ENCODE measurements at places on chromosomes 3 and 15.

GRCh38 chr3:137709011-137709601, 55.0 kb upstream of the SOX14 start:
- H3K4me1 ChIP-seq: no peaks in the 10 kb centered on the region
- H3K27ac ChIP-seq: no peak overlapping the region
- H3K36me3 ChIP-seq: no peaks in the 10 kb centered on the region
- no peaks in the 10 kb centered on the region for H3K27me3 ChIP-seq
- no peak overlapping the region for H3K4me3 ChIP-seq
- no peak for DNase-seq

DNA sequence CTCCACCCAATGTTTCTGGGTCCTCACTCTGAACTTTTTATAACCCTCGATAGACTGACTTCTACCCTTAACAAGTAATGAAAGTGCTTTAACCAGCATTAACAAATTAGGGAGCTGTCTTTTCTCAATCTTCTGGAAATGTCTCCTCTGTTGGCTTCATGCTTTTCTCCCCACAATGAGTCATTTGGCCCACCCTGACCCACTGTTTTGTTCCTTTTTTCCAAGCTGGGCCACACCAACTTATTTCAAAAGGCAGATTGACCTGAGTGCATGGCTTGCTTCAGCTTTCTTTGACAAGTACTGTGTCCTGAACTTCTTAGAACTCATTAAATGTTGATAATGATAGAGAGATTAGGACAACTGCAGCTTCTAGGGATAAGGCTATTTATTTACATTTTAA, 199.6 kb upstream of the SEMA6D start:
- H3K36me3 ChIP-seq: no peaks in the 10 kb centered on the region
- DNase-seq: no peak
- no peak overlapping the region for H3K4me3 ChIP-seq
- H3K27ac ChIP-seq: no peak overlapping the region
- H3K4me1 ChIP-seq: no peaks in the 10 kb centered on the region
- H3K27me3 ChIP-seq: no peaks in the 10 kb centered on the region

DNA sequence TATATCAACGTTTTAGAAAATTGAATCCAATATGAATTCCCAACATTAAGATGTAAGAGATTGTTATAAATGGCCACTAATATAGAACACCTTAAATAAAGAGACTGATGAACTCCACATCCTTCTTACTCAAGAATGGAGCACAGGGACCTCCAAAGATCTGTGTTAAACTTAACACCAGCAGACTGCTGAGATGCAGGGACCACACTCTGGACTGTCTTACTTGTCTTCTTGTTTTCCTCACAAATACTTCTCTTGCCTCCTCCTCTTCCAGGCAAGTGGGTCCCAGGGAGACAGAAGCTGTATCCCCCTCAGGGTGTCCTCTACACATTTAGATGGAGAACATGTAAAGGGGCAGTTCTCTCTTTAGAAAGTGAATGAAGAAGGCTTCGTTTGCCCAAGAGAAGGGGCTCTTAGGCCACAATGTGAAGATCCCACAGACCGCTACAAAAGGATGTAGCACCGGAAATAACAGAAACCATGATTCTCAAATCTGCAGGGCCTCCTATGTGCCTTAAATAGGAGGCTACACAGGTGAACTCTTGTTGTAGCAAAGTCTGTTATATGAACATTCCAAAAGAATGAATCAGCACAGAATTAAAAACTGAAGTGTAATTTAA, 52.2 kb downstream of the SATB1 start:
- H3K36me3 ChIP-seq: peaks cover 8% of the 10 kb centered on the region
- peaks cover 42% of the 10 kb centered on the region for H3K4me1 ChIP-seq
- DNase-seq: no peak
- no peaks in the 10 kb centered on the region for H3K27me3 ChIP-seq
- H3K4me3 ChIP-seq: peak overlapping the region; percentile 19

DNA sequence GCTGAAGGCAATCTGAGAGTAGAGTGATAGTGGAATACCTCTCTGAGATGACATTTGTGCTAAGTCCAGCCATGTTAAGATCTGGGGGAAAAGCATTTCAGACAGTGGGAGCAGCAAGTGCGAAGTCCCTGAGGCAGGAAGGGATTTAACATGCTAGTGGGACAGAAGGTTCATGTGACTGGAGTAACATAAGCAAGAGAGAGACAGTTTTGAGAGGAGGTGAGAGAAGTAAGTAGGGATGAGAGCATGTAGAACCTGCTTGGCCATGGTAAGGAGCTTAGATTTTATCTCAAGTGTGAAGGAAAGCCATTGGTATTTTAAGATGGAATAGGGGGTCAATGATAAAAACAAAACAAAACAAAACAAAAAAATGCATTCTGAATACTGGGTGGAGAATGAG, 358.6 kb upstream of the KCNH8 start:
- no peaks in the 10 kb centered on the region for H3K27me3 ChIP-seq
- H3K27ac ChIP-seq: no peak overlapping the region
- no peaks in the 10 kb centered on the region for H3K36me3 ChIP-seq
- no peak overlapping the region for H3K4me3 ChIP-seq

DNA sequence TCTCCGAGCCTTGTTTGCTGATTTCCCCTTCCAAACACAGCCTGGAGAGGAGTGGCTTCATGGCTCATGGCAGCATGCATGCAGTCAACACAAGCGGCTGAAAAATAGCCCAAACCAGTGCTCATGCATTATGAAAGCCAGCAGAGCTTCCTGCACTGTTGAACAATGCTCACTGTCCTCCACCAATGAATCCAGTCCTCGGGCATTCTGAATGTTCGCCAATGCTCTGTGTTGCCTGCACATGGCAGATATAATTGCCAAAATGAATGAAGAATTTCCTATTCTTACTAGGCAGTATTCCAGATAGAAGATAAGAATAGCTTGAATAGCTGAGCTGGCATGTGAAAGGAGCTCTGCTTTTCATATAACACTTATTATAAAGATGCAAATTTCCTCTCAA, 252.7 kb downstream of the ROBO1 start:
- no peaks in the 10 kb centered on the region for H3K36me3 ChIP-seq
- DNase-seq: no peak
- no peak overlapping the region for H3K27ac ChIP-seq
- H3K4me3 ChIP-seq: no peak overlapping the region
- no peaks in the 10 kb centered on the region for H3K4me1 ChIP-seq

- peaks cover 8% of the 10 kb centered on the region for H3K27me3 ChIP-seq
- no peaks in the 10 kb centered on the region for H3K4me1 ChIP-seq
- no peak overlapping the region for H3K27ac ChIP-seq
- no peak overlapping the region for H3K4me3 ChIP-seq
- H3K36me3 ChIP-seq: peaks cover 2% of the 10 kb centered on the region
These were observed 32.8 kb upstream of the TOP2B start for GRCh38 chr3:25697553-25697952.

- no peak overlapping the region for H3K27ac ChIP-seq
- no peaks in the 10 kb centered on the region for H3K27me3 ChIP-seq
- DNase-seq: no peak
These were observed 62.1 kb downstream of the NCEH1 start for GRCh38 chr3:172648747-172649146.

DNA sequence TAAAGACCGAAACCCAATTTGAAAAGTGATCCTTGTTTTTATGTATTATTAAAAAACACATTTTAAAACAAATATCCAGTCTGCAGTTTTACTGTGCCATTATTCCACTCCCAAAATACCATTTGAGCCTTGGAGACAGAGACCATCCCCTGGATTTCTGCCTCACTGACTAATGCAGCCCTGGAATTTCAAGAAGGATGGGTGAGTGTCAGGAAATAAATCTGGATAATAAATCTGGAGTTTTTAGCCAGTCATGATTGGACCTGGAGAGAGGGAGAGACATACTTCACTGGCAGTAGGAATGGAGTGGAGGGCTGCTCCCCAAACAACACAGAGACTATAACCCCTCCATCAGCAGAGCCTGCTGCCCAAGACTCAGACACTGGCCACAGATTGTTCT, 123.3 kb downstream of the MYLK start:
- H3K27ac ChIP-seq: no peak overlapping the region
- H3K4me1 ChIP-seq: peaks cover 2% of the 10 kb centered on the region
- no peak overlapping the region for H3K4me3 ChIP-seq

GRCh38 chr3:58565621-58566397, 11.4 kb downstream of the FAM107A start:
- DNase-seq: no peak
- peaks cover 6% of the 10 kb centered on the region for H3K4me1 ChIP-seq
- H3K27ac ChIP-seq: no peak overlapping the region
- H3K36me3 ChIP-seq: peaks cover 2% of the 10 kb centered on the region
- no peak overlapping the region for H3K4me3 ChIP-seq

- H3K4me1 ChIP-seq: peaks cover 3% of the 10 kb centered on the region
- no peak for DNase-seq
- no peaks in the 10 kb centered on the region for H3K27me3 ChIP-seq
- no peak overlapping the region for H3K27ac ChIP-seq
These were observed 65.2 kb downstream of the TRAT1 start for GRCh38 chr3:108887777-108888176.
